ENCODE measurements at places on chromosomes 13 and 19.
A peak's percentile ranks its signal among the peaks of the same experiment; 100 is the strongest.

DNA sequence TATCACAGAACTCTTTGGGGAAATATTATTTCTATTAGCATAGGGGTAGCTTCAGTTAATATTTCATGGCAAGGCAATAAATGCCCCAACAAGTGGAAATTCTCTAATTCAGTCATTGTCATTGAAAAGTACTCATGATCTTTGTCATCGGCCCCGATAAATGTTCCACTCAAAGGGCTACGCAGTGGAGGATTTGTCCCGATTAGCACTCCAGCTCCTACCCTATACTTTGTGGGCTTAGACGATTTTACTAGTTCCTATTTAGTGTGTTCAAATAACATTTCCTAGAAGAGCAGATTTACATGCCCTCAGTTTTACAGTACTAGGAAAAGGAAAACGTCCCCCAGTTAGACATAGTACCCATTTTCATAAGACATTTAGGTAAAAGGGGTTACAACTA lies 38.0 kb upstream of the ATP12A start:
- no peak for DNase-seq

- DNase-seq: peak; percentile 74
Observed at GRCh38 chr19:35153701-35154524, 622 bp upstream of the FXYD5 start.

DNA sequence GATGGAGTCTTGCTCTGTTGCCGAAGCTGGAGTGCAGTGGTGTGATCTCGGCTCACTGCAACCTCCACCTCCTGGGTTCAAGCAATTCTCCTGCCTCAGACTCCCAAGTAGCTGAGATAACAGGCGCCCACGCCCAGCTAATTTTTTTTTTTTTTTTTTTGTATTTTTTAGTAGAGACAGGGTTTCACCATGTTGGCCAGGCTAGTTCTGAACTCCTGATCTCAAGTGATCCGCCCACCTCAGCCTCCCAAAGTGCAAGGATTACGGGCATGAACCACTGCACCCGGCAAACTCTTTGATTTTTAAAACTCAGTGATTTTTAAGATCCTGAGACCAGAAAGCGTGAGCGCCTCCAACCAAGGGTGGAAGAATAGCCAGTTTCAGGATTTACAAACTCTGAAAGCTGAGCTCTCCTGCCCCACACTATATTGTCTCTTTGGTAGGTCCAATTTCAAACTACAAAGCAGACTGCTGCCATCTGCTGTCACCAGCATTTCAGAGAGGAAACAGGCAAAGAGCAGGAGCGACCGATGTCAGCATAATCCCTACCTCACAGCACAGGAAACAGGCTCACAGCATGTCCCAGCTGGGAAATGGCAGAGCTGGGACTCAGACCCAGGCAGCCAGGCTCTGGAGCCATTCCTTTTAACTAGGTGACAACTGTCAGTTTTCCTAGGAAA lies 9.2 kb downstream of the NOSIP start:
- no peak for DNase-seq

DNA sequence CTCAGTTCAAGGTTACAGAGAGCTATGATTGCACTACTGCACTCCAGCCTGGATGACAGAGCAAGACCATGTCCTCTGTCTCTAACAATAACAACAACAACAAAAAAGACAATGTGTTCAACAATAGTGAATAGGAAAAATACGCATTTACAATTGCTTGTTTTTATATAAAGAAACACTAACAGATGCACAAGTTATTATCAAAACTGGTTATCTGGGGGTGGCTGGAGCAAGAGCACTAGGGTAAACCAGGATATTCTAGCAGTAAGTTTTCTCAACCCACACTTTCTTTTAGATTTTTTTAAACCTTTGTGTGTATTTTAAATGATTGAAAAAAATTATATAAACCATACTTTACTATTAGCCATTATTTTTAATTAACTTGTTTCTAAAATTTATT lies 33.1 kb downstream of the ZNF44 start:
- no peak for DNase-seq

- DNase-seq: no peak
Observed at GRCh38 chr13:65631078-65631477, 1599.1 kb downstream of the PCDH9 start.

DNA sequence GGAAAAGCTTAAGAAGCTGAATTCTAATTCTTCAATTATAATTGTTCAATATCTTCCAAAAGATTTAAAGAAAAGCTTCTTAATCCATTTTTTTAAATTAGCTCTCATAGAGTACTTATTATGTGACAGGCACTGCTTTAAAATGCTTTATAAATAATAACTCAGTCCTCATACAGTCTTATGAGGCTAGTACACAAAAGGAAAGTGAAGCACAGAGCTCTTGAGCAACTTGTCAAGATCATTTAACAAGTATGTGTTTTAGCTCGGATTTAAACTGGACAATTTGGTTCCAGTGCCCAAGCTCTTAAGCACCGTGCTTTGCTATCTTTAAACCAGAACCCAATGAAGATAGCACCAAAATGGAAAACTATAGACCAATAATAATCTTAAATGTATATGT lies 106.1 kb downstream of the DHRS12 start:
- DNase-seq: no peak

DNA sequence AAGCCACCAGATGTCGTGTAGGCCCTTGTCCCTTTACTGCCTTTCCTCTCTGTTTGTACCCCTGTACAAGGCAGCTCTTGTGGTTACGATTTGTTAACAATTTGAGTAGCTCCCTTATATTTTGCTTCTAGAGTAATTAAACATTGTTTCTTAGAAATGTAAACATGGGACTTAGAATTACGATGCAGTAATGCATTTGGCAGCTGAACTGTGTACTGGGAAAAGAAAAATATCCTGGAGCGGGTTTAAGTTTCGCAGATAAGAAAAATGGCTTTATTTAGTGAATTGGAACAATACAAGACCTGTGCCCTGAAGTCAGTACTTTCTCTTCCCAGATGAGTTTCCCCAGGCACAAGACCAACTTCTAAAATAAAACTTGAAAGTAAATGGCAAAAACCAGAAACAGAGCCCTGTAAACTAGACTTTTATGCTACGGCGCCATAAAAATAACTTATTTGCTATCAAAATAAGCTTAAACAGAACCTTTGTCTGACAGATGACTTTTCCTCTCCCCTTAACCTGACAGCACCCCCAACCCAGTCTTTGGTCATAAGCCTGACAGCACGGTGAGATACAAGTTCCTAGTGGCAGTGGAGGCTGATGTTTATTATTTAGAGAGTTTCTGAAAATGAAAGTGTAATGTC lies 63.0 kb downstream of the LRCH1 start:
- no peak for DNase-seq

DNA sequence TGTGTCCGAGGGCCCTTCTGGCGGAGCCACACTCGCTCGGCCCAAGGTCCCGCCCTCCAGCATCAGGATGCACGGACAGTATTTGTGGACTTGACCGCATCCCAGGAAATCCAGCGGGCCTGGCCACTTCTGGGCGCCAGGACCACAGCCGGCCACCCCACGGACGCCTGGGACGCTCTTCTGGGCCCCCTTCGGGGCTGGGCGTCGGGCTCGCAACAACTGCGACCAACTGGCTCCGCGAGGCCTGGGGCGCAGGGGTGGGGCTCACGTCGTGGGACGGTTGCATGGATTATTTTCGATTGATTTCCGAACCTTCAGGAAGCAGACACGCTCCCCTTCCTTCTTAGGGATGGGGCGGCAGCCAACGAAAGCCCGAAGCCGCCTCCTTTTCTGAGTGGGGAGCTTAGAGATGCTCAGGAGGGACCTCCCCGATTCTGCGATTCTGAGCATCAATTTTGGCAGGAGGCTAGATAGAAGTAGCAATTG lies 521 bp upstream of the NUP58 start:
- no peak for DNase-seq

DNA sequence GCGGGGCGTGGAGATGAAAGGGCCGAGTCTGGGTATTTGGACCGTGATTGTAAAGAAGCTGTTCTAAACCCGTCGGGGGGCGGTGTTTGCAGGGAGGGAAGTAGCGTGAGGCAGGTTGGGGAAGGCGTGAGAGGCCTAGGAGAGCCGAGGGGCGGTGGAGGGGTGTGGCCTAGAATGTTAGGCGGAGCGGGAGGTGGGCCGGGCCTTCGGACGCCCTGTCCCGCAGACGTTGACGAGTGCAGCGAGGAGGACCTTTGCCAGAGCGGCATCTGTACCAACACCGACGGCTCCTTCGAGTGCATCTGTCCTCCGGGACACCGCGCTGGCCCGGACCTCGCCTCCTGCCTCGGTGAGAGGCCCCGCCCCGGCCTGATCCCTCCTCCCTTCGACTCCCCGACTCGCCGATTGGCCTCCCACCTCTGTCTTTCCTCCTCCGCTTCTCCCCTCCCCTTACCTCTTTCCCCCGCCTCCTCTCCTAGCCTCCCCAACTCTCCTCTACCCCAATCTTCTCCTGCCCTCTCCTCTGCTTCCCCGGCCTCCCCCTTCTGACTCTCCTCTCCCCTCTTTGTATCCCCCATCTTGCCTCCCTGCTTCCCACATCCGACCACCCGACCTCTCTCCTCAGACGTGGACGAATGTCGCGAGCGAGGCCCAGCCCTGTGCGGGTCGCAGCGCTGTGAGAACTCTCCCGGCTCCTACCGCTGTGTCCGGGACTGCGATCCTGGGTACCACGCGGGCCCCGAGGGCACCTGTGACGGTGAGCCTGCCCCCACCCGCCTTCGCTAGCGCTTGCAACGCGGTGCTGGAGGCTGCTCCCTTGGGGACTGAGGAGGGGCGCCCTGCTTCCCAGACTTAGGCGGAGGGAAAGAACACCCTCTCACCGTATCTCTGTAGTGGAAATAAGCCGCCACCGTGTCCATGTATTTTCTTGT lies 12.8 kb downstream of the LTBP4 start:
- DNase-seq: peak; percentile 86
